ENCODE measurements at places on chromosomes 12 and 14.

DNA sequence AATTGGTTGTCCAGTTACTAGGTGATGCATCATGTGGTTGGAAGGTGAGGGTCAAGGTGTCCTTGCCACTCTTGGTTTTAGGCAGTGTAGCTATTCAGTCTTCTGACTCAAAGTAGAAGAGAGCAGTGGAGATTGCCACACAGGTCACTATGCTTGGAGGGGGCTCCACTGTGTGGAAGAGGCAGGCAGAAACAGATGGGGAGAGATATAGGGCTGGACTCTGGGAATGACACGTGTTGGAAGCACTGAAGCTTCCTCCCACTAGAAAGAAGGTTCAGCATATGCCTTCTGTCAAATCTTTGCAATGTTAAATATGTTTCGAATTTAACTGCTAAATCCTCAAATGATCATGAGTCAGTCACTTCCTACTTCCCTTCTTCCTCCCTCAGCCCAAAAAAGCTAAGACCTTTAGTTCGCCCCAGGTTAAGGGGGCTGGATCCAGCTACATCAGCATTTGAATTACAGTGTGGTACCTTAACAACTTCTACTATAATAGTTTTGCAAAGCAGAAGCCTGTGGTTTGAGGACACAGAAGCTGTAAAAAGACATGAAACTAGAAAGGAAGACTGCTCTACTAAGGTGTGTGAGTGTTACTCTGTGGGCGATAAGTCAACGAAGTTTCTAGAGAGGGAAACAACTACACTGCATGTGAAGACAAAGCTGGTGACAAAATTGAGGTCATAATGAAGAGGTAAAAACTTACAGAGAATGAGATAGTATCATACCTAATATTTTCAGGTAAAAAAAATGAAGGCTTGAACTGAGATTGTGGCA is 228.0 kb downstream of the NELL2 start:
- DNase-seq, result no peak

- DNase-seq, result no peak
These were observed 29.4 kb downstream of the SYNE3 start for GRCh38 chr14:95486875-95487668.

GRCh38 chr12:113184098-113184899 is 979 bp downstream of the DDX54 start:
- peak; percentile 61 for DNase-seq

- DNase-seq, result peak; percentile 81
These were observed 3.4 kb upstream of the NXPH4 start for GRCh38 chr12:57213058-57213715.

- no peak for DNase-seq
These were observed 84.1 kb upstream of the SLC38A2 start for GRCh38 chr12:46456356-46457334.

GRCh38 chr12:666766-667308 is 3.6 kb upstream of the NINJ2 start:
- DNase-seq, result no peak

DNA sequence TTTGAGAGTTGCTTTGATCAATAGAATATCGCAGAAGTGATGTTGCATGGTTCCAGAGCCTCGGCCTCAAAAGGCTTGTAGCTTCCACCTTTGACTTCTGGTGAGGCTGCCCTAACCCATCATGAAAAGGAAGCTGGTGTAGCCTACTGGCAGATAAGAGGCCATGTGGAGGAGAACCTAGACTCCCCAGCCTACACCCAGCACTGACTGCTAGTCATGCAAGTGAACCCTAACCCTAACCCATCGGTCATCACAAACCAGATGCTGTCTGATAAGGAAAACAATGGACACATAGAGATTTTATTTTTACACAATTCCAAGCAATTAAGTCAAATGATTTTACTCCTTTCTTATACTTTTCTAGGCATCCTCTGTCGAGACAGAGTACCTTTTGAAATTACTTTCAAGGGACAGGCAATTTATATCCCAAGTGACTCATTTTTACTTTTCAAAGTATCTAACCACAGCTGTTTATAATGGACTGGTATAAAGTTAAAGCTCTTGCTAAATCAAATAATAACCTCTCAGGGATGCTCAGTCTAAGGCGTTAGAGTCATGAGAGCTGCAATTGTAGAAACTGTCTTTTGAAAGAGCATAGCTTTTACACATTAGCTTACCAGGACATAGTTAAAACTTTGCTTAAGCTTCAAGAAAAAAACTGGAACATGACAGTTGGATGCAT is 17.6 kb downstream of the PTPRB start:
- no peak for DNase-seq

- DNase-seq, result no peak
These were observed 15.4 kb upstream of the IFI27L2 start for GRCh38 chr14:94144765-94145164.

GRCh38 chr12:117441751-117442150 is 80.3 kb upstream of the NOS1 start:
- DNase-seq, result peak; percentile 71

GRCh38 chr14:94028450-94028826 is 2.3 kb downstream of the OTUB2 start:
- no peak for DNase-seq

- no peak for DNase-seq
These were observed 613.8 kb downstream of the KCNH5 start for GRCh38 chr14:62431496-62431895.

GRCh38 chr14:95299271-95299670 is 20.4 kb downstream of the CLMN start:
- peak; percentile 20 for DNase-seq

DNA sequence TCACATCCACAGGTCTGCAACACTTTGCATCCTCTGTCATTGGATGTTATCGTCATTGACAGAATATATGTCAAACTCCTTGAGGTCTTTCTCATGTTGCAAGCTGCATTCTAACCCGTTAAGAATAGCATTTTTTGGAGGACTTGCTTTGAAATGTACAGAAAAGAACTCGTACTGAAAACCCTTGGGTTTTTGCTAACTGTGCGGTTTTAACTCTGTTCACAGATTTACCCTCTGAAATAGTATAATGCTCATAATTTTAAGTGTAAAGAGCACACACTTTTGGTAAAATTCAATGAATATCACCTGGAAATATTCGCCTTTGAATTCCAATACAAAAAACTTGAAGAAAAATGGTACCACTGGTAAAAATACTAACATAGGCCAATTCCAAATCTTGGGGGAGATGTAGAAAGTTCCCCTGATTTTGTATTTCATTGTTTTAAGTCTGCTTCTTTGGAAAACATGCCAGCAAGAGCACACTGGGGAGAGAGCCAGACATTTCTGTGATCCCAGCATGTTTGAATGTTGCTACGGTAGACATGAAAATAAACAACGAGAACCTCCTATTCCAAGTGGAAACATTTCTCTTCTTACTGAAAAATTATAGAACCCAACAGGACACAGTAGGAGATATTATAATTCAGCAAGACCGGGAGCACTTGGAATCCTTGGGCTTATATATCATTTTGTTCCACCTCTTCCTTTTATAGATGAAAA is 446.0 kb downstream of the AEBP2 start:
- DNase-seq, result no peak

GRCh38 chr14:32121536-32121935 is 44.4 kb downstream of the ARHGAP5 start:
- DNase-seq, result no peak

- no peak for DNase-seq
These were observed 52.4 kb upstream of the EIF5 start for GRCh38 chr14:103281496-103282231.

DNA sequence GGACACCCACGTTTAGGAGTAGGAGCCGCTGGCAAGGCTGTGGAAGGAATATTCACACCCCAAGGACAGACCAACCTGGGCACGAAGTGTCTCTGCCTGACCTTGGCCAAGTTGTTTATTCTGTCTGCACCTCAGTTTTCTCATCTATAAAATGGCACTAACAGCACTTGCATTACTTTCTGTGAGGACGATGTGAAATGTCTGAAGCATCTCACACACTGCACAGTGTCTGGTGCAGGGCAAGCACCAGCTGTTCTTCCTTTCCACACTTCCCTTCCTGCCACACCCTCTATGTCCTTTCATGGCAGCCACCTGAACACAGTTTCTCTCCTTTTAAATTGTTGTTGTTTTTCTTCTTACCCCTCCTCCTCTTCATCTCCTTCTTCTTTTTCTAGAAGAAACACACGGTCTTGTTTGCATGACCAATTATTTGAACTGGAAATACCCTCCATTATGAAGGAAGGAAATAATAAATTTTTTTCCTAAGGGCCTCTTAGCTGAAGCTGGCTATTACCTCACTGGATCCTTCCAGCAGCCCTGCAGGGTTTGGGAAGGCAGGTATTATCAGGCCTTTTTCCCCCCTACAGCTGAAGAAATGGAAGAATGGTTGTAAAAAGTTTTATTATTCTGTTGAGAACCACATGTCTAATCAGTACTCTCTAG is 42.9 kb upstream of the ATP23 start:
- DNase-seq, result peak; percentile 47

DNA sequence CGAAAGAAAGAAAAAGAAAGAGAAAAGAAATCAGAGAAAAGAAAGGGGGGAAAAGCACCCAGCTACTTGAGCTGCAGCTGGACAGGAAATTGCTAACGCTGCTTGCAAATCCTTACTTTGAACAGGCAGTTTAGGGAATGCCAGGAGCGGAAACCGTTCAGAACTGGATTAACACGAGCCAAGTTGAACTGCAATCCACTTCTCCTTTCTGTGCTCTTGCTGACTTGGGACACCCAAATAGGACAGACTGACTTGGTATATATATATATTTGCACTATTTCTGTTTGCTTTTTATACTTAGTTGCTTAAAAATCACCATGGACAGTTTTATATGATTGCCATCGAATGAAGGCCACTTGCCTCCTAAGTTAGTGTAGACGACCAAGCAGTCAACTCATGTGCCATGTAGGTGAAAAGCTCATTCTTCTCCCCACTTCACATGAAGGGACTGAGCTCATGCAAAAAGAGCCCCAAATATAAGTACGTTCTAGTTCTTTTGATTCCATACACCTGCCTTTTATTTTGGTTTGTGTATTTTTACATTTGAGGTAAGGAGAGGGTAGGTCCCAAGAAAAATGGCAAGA is 5.5 kb downstream of the DUSP6 start:
- peak; percentile 82 for DNase-seq

- DNase-seq, result no peak
These were observed 232.0 kb downstream of the PPM1H start for GRCh38 chr12:62703011-62703380.

- DNase-seq, result no peak
These were observed 373.1 kb upstream of the DDHD1 start for GRCh38 chr14:53526200-53526599.

DNA sequence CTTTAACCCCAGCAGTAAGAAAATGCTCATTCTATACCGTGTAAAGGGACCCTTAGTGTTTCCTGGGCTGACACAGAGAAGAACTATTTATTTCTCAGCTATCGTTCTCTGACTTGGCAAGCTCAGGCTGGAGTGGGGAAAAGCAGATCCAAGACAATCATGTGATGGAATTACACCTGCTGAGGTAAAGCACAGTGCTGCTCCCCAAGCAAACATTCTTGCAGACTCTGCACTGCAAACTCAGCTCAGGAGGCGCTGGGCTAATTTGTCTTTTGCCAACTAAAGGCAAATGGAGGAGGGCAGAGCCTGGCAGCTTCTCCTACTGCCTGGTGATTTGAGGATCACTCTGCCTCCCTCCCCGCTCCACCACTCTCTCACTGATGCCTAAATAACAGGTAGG is 57.8 kb upstream of the FUT8 start:
- no peak for DNase-seq

GRCh38 chr12:47281667-47282171 is 202.0 kb upstream of the AMIGO2 start:
- DNase-seq, result no peak

- DNase-seq, result no peak
These were observed 155.5 kb downstream of the PRKCH start for GRCh38 chr14:61476754-61477410.

DNA sequence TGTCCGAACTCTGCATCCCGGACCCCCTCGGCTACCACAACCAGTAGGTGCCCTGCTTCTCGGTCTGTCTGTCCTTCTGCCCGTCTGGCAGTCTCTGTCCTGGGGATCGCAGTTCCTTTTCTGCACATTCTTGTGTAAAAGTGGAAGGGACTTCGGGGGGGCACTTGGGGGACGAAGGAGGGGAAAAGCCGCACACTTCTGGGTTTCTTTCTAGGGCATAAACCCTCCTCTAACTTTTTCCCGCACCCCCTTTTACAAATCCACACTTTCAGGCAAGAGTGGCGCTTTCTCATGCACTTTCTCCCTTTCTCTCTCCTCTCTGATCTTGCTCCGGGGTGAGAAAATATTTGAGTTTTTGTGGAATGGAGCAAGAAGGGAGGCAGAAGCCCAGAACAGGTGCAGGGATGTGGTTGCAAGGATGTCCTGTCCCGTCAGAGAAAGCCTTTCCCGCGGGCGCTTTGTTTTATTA is 506 bp downstream of the ESRRB start:
- no peak for DNase-seq

- no peak for DNase-seq
These were observed 34.5 kb upstream of the GPR132 start for GRCh38 chr14:105099778-105100177.

DNA sequence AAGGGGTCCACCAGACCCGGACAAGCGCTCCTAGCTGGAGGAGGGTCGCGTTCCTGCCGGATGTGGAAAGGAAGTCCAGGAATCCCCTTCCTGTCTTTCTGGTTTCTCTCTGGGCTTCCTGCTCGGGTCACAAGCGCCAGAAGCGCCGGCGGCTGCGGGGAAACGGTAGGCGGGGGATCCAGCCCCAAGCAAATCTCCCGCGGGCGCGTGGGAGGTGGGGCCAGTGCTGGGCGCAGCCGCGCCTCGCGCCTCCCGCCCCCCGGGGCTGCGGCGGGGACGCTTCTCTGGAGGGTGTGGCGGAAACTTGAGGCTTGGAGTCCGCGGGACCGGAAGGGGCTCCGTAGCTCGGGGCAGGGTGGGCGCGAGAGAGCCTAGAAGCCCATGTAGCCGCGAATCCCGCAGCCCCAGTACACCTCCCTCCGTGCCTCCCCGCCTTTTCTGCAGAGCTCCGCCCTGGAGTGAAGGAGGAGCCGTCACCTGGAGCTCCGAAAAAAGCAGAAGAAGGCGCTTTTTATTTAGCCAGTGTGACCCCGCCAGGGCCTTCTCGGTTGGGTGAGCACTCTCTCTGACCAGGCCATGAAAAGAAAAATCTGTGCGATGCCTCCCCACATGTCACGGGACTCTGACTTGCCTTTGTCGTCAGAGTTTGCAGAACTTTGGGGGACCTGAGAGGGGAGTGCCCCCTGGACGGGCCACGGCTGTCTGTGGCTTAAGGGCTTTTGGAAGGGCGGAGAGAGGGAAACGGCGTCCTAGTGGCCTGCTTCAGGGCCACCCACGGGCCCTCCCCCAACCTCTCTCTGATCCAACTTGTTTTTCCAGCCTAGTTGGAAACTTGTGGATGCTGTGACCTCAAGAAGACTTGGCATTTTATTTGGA is 21.4 kb upstream of the CLEC2D start:
- DNase-seq, result peak; percentile 40

DNA sequence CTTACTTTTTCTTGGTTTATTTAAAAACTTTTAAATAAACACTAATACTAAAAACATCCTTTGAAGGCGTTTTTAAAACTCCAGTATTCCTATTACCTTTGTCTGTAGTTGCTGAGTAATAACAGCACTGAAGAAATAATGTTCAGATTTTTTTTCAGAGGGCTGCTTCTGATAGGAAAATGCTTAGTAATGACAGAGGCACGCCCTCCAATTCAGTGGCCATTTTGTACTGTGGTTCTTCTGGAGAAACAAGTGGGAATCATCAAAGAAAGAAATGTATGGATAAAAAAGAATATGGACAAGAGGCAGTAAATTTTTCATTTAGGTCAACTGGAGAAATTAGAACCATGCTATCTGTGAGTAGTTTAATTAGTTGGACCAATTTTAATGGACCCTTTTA is 13.6 kb downstream of the VEZT start:
- DNase-seq, result no peak

All from NCI-H2029 (cell line).